Lower leg skin (tissue), 4 donors: ENCODE measurements at places on chromosomes 6 and 20. TPM values are rescaled to one million over a fixed set of nuclear protein-coding genes. Genes with fewer than 3 reads are reported as not detected.

Gene SMLR1
- not detected for total RNA-seq

Gene C20orf202
- 0.52 TPM for total RNA-seq

Gene TDRD6
- 0.59 TPM for total RNA-seq

Gene ELOVL4
- 93.7 TPM for total RNA-seq

Gene HAO1
- total RNA-seq, result not detected

Gene INSM1
- total RNA-seq, result 0.11 TPM

GRCh38 chr6:134741200-134741536 is 208.7 kb downstream of the ALDH8A1 start:
- no peak for DNase-seq

DNA sequence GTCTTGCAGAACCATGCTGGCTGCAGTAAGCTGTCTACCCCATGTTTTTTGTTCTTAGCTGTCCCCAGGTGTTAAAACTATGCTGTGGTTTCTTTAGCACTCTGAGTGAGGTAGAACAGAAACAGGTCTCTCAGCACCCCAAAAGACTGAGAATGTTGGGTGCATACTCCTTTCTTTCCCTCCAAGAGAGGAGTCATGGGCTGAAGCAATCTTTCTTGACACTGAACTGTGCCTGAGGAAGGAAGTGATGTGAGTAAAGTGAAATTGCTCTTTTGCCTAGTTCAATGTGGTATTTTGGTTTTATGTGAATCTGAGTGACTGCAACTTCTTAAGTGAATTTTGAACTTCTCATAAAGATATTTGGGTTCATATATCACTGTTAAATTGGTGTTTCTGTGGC is 138.0 kb upstream of the MCHR2 start:
- no peak for DNase-seq

DNA sequence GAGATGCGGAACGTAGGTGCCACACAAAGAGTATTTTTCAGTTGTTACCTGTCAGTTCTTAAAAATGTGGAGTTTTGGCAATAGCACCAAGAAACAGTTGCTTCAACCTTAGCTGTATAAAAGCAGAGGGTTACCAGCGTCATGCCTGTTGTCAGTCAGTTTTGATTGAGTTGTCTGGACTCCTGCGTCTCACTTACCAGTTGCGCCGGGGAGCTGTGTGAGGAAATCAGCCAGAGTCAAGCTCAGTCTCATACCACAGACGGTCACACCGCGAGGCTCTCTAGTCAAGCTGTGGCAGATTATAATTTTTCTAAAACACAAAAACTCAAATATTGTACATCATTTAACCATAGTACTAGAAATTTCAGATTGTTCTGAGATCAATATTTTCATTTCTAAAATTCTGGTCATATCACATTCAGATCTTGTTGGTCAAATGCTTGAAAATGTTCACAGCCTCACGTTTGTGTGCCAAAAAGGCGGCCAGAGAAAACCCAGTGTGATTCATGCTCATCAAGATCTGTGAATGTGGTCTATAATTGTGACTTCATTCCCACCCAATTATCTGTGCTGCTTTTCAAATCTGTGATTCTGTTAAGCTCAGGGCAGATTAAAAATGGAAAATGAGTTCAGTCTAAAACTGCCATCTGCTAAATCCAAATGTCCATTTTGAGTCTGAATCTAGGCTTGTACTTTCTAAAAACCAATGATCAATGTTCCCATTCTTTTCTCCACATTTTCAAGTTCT is 37.5 kb downstream of the SASH1 start:
- DNase-seq, result no peak

GRCh38 chr6:151257985-151258445 is 18.2 kb downstream of the AKAP12 start:
- no peak for DNase-seq

GRCh38 chr20:24821391-24821790 is 127.7 kb upstream of the CST7 start:
- no peak for DNase-seq

DNA sequence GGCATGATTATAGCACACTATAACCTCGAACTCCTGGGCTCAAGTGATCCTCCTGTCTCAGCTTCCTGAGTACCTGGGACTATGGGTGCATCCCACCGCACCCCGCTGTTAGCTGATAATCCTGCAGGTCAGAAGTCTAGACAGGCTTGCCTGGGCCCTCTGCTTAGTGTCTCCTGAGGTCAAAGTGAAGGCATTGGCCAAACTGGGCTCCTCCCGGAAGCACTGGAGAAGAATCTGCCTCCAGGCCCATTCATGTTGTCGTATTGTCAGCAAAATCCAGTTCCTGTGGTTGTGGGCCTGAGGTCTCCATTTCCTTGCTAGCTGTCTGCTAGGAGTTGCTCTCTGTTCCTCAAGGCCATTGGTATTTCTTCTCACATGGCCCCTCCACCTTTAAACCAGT is 6.3 kb upstream of the MROH8 start:
- DNase-seq, result no peak

DNA sequence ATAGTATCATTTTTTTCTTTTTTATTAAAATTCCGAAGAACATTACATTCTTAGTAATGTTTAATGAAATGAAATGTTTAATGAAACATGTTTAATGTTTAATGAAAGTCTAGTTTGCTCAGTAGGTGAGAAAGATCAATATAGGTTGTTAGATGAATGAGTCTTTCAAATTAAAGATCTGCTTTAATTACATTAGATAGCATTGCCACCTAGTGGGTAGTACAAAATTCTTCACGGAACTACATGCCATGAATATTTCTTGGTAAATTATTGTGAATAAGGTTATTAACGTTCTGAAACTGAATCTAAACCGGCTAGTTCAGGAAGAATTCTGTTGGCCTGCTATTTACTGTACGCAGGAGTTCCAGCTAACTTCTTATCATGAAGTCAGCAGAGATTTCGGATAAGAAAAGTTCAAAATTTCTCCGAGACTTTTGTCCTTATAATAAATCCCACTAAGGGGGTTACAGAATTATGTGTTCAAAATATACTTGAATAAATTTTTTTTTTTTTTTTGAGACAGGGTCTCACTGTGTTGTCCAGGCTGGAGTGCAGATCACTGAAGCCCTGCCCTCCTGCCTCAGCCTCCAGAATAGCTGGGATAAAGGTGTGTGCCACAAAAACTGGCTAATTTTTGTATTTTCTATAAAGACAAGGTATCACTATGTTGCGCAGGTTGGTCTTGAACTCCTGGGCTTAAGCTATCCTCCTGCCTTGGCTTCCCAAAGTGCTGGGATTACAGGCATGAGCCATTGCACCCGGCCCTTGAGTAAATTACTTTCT is 7.9 kb upstream of the GMNN start:
- DNase-seq, result no peak

GRCh38 chr6:124967444-124967843 is 5.2 kb downstream of the RNF217 start:
- no peak for DNase-seq

- no peak for DNase-seq
Measured at GRCh38 chr20:40797425-40797824, 108.4 kb upstream of the MAFB start.

- no peak for DNase-seq
Measured at GRCh38 chr6:151025076-151025475, 159.6 kb downstream of the MTHFD1L start.

- DNase-seq, result no peak
Measured at GRCh38 chr6:41255638-41256246, 27.6 kb downstream of the TREML4 start.

- no peak for DNase-seq
Measured at GRCh38 chr6:37309046-37309445, 44.7 kb upstream of the RNF8 start.

GRCh38 chr6:139407718-139408222 is 33.3 kb upstream of the CITED2 start:
- DNase-seq, result no peak

DNA sequence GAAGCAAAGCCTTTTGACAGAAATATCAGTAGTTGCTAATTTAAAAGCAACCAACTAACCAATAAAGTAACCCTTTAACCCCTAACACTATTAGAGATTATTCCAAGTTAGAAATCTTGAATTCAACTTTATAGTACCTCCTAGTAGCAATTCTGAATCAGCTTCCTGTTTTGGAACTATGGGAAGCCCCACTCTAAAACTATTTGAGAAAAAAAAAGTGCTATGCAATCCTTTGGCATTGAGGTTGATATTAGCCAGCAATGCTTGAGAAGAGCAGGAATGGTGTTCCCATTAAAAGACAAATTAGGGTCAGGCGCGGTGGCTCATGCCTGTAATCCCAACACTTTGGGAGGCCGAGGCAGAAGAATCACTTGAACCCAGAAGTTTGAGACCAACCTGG is 306.2 kb upstream of the ZFP64 start:
- DNase-seq, result no peak

- no peak for DNase-seq
Measured at GRCh38 chr20:59948828-59949720, 8.9 kb downstream of the FAM217B start.

GRCh38 chr6:151680846-151681432 is 126.5 kb upstream of the ESR1 start:
- no peak for DNase-seq

- DNase-seq, result no peak
Measured at GRCh38 chr6:134449004-134449403, 131.1 kb upstream of the SGK1 start.

GRCh38 chr6:2528156-2528555 is 222.6 kb downstream of the MYLK4 start:
- no peak for DNase-seq

GRCh38 chr6:99195986-99196655 is 153.4 kb downstream of the FAXC start:
- DNase-seq, result no peak

GRCh38 chr20:14724036-14724435 is 386.6 kb upstream of the FLRT3 start:
- no peak for DNase-seq

DNA sequence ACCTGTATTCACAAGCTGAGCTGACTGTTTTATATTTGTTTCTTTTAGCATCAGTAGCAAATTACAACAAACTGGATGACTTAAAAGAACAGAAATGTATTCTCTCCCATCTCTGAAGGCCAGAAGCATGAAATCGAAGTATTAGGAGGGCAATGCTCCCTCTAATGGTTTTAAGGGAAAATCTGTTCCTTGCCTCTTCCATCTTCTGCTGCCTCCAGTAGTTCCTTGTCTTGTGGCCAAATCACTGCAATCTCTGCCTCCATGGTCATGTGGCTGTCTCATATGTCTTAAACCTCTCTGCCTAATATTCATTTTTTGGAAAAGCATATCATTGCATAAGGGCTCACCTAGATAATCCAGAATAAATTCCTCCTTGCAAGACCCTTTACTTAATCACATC is 25.2 kb upstream of the ASCC3 start:
- DNase-seq, result no peak
